ENCODE measurements at places on chromosomes 4 and X.

DNA sequence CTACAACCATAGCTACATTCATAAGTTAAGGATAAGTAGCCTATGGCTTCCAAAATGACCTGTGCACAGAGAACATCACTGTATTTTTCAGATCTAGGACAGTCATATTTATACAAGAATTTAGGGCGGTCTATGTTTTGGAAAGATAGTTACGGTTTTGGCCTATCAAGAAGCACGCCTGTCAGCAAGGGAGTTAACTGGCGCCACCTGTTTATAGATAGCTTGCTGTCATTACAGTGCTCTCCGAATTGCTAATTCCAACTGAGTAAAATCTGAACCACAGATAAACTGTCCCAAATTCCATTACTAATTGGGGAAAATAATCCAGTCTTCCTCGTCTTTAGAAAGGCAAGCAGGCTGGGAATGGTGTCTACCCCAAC is 646 bp downstream of the ABCB7 start:
- no peak for DNase-seq

DNA sequence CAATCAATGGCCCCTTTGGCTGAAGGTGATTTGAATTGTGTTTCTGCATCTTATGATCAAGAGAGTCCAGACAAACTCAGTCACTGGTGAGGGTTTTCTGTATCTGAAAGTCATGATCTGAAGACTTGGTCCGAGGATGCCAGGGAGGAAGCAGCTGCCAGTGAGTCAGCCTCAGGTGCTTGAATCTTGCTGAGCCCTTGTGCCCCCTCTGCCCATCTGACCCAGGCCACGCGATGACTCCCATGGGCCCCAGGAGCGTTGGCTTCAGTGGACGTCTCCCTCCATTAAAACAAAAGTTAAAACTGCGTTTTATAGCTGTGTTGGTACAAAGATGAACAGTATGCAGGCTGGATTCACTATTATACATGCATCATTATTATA is 62.0 kb downstream of the HTRA3 start:
- DNase-seq: no peak

DNA sequence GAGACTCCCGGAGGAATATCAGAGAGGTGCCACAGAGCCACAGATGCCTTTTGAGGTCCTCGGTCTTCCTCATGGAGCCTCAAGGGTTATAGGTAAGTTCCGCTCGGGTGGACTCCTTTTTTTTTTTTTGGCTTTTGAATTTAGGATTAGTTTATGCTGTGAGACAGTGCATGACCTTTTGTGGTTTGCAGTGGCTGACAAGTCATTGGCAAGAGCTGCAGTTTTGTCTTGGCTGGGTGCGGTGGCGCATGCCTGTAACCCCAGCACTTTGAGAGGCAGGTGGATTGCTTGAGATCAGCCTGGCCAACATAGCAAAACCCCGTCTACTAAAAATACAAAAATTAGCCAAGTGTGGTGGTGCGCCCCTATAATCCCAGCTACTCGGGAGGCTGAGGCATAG is 4.5 kb upstream of the GRSF1 start:
- DNase-seq: no peak

GRCh38 chr4:126758493-126758892 is 874.3 kb upstream of the INTU start:
- DNase-seq: no peak

DNA sequence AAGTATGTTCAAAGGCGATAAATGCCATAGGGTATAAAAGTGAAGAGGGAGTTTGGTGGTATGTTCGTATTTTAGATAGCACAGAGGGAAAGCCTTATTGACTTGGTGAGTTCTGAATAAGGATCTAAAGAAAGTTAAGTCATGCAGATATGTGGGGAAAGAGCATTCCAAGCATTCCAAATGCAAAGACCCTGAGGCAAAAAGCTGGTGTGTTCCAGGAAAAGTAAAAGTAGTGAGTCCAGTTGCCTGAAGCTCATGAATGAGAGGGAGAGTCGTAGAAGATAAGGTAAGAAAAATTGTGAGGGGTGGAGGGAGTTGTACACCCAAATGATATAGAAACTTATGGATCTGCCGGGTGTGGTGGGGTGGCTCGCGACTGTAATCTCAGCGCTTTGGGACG is 426.7 kb downstream of the RPA4 start:
- no peak for DNase-seq

Measured in HFF-Myc (cell line).